Type B pancreatic cell (in vitro differentiated cells): ENCODE measurements at places on chromosomes 2 and 18. TPM values are rescaled to one million over a fixed set of nuclear protein-coding genes. Genes with fewer than 3 reads are reported as not detected.

DNA sequence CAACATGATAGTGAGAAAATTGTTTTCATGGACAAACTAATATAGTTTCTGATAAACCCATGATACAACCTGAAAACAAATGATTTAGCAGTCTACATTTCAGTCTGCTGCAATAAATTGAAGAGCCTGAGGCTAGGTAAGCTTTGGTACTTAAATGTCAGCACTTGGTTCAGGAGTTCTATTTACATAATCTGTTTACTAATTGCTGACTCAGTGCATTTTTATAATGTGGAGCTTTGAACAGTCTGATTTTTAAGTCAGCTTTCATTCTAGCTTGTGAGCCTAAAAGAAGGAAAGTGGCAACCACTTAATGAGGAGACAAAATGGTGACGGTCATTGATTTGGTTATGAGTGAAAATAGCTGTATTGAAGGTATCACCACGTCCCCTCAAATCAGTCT is 488.6 kb downstream of the CPS1 start:
- DNase-seq, result no peak

DNA sequence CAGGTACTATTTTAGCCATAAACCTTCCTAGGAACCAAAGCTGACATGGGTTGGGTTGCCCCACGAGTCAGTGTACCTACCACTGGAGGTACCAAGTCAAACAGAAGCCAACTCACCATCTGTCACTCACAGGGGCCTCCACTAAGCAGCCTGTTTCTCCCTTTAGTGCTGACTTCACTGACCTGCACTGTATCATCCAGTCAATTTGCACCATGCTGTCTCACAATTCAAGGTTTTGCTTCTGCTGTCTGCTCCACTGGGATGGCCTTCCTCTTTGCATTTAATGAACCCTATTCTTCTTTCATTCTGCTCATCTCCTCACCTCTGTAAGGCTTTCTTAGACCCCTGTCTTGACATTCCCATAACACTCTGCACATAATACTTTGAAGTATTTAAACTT is 47.2 kb downstream of the EIF2AK3 start:
- DNase-seq, result no peak

GRCh38 chr2:69597105-69597504 is 46.4 kb downstream of the AAK1 start:
- DNase-seq, result no peak

- DNase-seq, result no peak
Observed at GRCh38 chr18:35514752-35515459, 17.1 kb upstream of the INO80C start.

ANKRD62 gene
- not detected in 2 replicates for total RNA-seq

QPCT gene
- total RNA-seq, result 0.72 and 15.8 TPM in 2 replicates

CD207 gene
- not detected in 2 replicates for total RNA-seq

G6PC2 gene
- 2.1 and 2.8 TPM in 2 replicates for total RNA-seq

GAREM2 gene
- total RNA-seq, result 3.1 and 16.9 TPM in 2 replicates

- DNase-seq, result no peak
Observed at GRCh38 chr18:22817844-22818243, 115.3 kb upstream of the RBBP8 start.

DNA sequence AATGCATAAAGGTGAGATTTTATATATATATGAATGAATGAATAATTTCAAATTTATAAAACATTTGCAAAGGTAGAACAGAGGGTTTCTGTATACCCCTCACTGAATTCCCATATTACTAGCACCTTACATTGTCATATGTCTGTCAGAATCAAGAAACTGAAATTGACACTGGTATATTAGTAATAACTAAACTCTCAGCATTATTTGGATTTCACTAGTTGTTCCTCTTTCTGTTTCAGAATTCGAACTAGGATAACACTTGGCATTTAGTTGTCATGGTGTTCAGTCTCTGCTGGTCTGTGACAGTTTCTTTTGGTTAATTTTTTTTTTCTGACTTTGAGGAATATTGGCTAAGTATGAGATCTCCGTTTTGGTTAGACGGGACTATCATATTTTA is 275.9 kb downstream of the DCC start:
- no peak for DNase-seq

DNA sequence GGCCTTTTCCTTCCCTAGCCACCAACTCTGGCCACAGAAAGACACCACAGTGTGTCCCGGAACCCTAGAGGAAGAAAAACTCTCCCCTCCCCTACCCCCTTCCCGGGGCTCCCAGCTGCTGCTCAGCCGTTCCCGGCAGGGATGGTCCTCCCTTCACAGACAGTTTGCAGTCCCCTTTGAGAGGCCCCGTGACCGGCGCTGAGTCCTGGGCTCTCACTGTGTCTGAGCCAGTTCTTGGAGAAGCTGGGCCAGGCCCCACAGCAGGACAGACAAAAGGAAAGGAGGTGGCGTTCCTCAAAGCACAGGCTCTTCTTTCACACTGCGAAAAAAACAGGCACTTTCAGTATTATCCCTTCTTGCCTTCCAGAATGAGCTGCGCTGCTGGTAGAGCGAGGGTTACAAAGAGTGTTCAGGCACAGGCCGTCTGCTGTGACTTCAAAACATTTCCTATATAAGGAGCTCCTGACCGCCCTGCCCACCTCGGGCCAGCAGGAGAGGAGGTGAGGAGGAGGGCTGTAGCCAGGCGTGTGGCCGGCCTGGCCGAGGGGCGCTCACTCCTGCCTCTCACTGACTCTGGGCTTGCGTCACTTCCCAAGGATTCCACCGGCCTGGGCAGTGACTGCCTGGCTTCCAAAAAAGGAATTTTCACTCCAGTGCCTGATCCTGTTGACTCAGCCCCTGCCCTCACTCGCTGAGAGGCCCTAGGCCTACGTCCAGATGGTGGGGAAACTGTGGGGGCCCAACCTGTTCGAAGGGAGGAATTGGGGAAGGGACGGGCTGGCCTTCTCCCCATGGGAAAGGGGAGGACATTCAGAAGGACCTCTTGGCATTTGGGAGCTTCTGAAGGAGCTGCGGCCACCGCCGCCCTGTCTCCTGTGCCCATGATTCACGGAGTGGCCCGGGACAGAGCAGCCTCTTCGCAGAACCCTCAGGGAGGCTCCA is 24.9 kb downstream of the CIDEA start:
- no peak for DNase-seq

GRCh38 chr2:230008708-230009066 is 60.0 kb downstream of the SLC16A14 start:
- no peak for DNase-seq

C18orf54 gene
- 3.8 and 18.4 TPM in 2 replicates for total RNA-seq

IMPA2 gene
- total RNA-seq, result 53.6 and 56.3 TPM in 2 replicates

IL37 gene
- total RNA-seq, result not detected in 2 replicates

LIMS3 gene
- 1.7 and 1.8 TPM in 2 replicates for total RNA-seq

SIX3 gene
- 0.68 TPM in 1 of 2 replicates, not detected in the other for total RNA-seq

- no peak for DNase-seq
Observed at GRCh38 chr2:37472959-37473358, 128.5 kb downstream of the QPCT start.

DNA sequence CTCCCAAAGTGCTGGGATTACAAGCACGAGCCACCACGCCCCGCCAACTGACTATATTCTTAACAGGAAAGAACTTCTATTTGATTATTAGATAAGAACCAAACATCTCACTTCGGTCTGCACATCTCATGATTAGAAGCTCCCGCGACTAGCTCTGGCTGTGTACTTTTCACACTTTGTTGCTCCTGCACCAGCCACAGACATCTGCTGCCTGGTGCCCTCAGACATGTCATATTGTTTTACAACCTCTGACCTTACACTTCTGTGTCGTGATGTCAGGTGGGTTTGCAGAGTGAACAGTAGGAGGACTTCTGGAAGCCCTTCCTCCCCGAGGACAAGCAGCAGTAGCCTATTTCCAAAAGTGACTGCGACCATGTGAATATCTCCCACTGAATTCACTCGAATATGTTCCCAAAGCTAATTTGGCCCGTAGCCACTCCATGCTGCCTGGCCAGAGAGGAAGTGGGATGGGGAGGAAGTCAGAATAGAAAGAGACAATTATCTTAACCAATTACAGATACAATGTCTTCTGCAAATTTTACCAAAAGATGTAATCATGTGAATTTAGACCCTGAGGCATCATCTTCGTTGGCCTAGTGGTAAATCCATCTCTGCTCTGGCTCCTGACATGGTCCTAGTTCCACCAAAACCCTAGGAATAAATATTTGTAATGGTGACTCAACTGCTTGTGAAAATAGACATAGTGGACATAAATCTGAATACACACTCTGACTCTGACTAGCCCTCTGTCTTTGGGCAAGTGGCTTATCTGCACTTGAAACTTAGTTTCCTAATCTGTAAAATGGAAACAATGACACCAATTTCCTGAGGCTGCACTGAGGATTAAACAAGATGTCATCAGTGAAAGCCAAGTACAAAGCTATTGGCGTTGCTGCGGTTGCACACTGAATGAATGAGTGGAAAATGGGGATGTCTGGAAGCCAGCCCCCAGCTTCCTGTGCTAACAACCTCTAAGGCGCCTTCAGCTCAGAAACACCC is 406.1 kb downstream of the LRATD1 start:
- DNase-seq, result no peak

- no peak for DNase-seq
Observed at GRCh38 chr2:72985891-72986683, 68.8 kb downstream of the EMX1 start.

DNA sequence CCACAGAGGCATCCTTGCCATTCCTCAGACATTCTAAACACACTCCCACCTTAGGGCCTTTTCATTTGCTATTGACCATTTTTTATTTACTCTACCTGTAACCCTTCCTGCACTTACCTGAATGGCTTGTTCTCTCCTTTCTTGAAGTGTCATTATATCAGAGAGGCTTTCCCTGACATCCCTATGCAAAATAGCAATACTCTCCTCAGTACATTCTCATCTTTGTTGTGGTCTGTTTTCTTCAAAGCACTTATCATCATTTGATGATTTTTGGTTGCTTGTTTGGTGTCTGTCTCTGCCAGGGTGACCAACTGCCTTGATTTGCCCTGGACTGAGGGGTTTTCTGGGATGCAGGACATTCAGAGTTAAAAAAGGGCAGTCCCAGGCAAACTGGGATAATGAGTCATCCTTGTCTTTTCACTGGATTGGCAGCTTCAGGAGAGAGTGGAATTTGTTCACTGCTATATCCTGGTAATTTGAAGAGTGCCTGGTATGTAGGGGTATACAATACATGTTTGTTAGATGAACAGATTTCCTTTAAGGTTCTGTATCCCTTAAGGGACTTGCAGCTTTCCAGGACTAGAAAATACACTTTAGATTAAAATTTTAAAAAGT is 102.4 kb downstream of the BABAM2 start:
- no peak for DNase-seq

GRCh38 chr2:233235977-233236376 is 15.5 kb upstream of the ATG16L1 start:
- DNase-seq, result no peak

DNA sequence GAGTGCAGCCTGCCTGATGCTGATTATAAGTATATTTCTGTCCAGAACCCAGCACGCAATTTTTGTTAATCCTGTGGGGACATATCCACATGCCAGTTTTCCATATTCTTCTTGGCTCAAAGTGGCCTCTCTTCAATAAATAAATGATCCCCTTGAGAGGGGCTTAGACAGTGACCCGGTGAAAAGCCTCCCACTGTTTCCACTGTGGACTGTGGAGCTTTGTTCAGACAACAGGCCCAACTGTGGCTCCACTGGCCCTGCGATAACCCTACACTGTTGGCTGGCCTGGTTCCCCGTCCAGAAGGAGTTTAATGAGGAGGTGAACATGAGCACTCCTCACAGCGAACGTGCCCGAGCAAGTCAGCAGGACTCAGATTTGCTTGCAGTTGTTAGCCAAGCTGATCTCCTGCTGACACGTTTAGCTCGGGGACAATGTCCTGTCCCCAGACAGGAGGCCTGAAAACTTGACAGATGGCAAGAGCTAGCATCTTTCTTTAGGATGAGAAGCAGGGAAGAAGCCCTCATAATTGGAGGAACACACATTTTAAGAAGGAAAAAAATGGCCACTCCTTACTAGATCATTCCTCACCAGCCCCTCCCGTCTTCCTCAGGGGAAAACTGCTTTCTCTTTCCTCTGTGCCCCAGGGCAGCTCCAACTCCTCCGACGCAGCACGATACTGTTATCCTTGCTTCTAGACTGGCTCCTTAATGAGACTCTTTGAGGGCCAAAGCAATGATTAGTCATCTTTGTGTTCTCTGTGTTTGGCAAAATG is 20.0 kb upstream of the MTCL1 start:
- no peak for DNase-seq

GRCh38 chr2:37604716-37605115 is 66.7 kb downstream of the CDC42EP3 start:
- DNase-seq, result no peak

DNA sequence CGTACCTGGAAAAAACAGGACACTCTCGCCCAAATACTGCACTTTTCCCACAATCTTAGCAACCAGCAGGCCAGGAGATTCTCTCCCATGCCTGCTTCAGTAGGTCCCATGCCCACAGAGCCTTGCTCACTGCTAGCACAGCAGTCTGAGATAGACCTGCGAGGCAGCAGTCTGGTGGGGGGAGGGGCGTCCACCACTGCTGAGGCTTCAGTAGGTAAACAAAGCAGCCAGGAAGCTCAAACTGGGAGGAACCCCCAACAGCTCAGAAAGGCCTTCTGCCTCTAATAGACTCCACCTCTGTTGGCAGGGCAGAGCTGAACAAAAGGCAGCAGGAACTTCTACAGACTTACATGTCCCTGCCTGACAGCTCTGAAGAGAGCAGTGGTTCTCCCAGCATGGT is 1202.8 kb upstream of the ACVR2A start:
- DNase-seq, result no peak

NHEJ1 gene
- total RNA-seq, result 17.9 and 19.6 TPM in 2 replicates

DNA sequence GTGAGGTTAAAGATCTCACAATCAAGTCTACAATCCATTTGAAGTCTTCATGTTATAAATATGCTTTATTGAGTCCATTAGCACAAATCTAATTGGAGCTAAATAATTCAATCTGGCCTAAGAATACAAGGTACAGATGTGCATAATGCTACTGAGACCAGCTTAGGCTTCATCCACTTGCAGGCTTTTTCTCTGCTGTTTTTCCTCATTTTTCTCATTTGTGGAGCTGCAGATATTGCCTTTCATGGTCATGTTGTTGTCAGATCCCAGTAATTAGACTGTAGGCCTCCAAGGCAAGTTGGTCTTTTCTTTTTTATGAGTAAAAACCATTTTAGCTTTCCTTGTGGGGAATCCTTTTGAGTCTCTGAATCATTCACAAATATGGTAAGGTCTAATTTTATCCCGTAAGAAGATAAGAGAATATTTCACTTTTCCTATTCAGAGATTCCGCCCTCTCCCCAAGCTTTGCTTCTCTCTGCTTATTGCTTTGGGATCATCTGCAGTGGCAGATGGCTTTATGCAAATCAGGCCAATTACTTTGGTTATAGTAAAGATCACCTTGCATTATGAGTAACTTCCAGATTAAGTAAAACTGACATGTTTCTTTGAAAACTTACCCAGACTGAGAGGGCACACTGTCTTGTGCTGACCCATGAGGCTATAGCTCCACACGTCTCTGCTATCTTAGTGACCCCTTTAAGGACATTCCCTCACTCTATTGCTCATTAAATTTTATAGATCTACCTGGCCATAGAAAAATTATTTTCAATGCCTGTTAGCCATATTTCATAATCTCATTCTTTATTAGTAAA is 80.9 kb downstream of the MGAT5 start:
- DNase-seq, result no peak

KCNG2 gene
- total RNA-seq, result 0.29 TPM in 1 of 2 replicates, not detected in the other
